ENCODE measurements at places on chromosomes 7 and 10. TPM values are rescaled to one million over a fixed set of nuclear protein-coding genes. Genes with fewer than 3 reads are reported as not detected.

The SPDYE8 gene
- total RNA-seq, result not detected

- no peak overlapping the region for H3K27ac ChIP-seq
- H3K36me3 ChIP-seq, result no peaks in the 10 kb centered on the region
- no peaks in the 10 kb centered on the region for H3K4me1 ChIP-seq
- DNase-seq, result no peak
- no peaks in the 10 kb centered on the region for H3K27me3 ChIP-seq
These were observed 57.1 kb downstream of the LSMEM1 start for GRCh38 chr7:112537822-112538387.

DNA sequence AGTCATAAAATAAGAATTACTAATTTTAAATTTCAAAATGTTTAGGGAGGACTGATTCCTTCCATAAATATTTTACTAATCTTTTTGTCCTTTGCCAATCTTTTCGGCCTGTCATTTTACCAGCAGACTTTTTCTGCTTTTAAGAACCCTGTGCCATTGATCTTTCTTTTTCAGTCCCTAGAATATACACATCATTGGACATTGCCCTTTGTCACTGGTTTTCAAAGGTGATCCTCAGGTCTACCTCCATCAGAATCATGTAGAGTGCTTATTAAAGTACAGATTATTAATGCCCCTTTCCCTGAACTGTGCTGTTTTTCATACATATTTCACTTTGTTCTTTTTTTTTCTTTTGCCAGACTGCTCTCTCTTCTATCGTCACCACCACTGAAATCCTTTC, 43.8 kb downstream of the SHOC2 start:
- H3K4me1 ChIP-seq, result peaks cover 3% of the 10 kb centered on the region
- H3K27ac ChIP-seq, result no peak overlapping the region

DNA sequence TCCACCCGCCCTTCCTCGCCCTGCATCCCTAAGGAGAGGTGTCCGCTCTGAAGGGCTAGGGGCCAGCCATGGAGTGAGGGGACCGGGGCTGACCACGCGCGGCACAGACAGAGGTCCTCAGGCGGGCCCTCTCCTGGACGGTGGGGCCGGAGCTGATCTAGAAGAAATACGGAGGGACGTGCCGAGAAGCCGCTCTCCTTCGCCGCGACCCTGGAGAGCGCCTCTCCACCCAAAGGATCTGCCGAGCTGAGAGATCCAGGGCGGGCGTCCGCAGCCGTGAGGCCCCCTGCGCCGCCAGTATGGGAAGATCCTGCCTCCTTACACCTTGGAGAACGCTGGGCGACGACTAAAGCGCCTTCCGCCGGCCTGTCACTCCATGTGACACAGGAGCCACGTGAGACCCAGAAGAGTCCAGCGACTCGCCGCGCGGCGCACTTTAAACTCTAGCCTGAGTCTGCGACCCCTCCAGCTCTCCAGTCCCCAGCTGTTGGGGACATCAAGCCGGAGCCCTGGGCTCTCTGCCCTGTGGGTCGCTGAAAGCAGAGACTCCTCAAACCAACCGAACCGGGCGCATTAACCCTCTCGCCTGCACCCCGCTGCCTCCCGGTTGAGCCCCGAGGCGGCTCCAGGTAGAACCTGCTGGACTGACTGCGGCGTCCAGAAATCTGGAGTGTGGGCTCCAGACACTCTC, 1.5 kb upstream of the SFMBT2 start:
- H3K4me1 ChIP-seq, result no peaks in the 10 kb centered on the region
- no peaks in the 10 kb centered on the region for H3K27me3 ChIP-seq
- no peaks in the 10 kb centered on the region for H3K36me3 ChIP-seq
- DNase-seq, result peak; percentile 81
- H3K27ac ChIP-seq, result no peak overlapping the region

DNA sequence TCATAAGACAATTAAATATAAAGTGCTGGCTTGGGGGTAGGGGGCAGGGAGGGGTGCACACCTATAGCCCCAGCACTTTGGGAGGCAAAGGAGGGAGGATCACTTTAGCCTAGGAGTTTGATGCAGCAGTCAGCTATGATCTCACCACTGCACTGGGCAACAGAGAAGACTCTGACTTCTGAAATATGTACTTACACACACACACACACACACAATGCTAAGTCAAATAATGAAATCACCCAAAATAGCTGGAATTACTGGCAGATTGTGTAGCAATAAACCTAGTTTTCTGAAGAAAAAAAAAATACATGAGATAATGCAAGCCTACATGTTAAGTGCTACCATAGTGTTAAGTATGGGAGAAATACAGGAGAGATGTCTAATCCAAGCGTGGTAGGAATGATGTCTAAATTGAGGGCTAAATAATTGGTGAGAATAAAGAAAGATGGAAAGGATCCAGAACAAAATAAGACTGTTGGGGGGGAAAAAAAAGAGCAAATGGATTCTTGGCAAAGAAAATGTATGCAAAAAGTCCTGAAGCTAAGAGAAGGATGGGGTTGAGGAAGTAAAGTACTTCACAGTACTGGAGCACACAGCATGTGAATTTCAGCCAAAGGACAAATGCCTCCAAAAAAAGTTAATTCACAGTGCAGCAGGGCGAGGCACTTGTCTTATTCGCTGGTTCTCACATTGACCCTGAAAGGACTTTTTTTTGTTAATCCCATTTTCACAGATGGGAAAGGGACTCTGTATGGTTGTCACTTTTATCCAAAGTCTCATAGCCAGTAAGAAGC, 73.9 kb downstream of the IGF2BP3 start:
- no peak overlapping the region for H3K4me3 ChIP-seq
- DNase-seq, result no peak
- no peak overlapping the region for H3K27ac ChIP-seq
- H3K36me3 ChIP-seq, result no peaks in the 10 kb centered on the region

DNA sequence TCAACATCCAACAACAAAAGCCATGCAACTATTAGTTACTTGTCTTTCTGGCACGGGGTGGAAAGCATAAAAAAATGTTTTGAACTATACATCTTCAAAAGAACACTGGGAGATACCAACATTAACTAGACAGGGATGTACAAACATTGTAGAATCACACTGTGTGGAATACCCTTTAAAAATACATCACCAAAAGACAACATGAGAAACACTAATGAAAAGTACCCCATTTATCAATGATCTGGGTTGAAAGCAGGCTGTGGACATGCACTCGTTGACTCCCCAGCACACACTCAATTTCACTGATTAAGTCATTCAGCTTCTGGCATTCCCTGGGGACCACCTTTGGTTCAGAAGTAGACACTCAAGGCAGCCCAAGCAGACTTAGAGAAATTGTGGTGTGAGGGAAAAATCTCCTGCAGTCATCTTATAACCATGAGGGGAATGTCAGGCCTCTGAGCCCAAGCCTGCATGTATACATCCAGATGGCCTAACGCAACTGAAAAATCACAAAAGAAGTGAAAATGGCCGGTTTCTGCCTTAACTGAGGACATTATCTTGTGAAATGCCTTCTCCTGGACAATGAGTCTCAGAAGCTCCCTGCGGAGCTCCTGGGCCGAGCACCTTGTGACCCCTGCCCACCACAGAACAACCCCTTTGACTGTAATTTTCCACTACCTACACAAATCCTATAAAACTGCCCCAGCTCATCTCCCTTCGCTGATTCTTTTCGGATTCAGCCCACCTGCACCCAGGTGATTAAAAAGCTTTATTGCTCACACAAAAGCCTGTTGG, 53.0 kb downstream of the CACUL1 start:
- no peak overlapping the region for H3K4me3 ChIP-seq
- DNase-seq, result no peak
- H3K36me3 ChIP-seq, result no peaks in the 10 kb centered on the region
- no peaks in the 10 kb centered on the region for H3K27me3 ChIP-seq

The ANKRD2 gene
- 0.39 TPM for total RNA-seq

The EVX1 gene
- total RNA-seq, result not detected

GRCh38 chr7:4714767-4715409, 32.8 kb downstream of the FOXK1 start:
- no peak overlapping the region for H3K27ac ChIP-seq
- DNase-seq, result no peak
- no peaks in the 10 kb centered on the region for H3K4me1 ChIP-seq
- H3K4me3 ChIP-seq, result no peak overlapping the region

DNA sequence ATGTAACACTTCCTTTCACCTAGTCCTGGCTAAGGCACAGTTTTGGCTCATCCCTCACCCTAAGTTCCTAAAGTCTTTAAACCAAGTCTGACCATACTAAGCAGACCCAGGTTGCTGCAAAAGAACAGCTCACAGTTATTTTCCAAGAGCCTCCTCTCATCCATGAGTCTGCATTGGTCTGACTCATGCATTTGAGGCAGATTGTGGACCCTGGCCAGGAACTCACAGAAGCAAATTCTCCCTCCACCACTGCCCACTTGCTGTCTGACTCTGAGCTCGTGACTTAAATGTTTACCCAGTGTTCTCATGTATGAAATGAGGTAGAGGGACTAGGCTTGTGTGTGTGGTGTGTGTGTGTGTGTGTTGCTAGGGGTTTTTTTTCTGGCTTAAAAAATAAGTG, 1272.8 kb downstream of the TYW1 start:
- H3K27ac ChIP-seq, result no peak overlapping the region
- no peaks in the 10 kb centered on the region for H3K27me3 ChIP-seq
- no peaks in the 10 kb centered on the region for H3K36me3 ChIP-seq
- H3K4me3 ChIP-seq, result no peak overlapping the region

GRCh38 chr10:44927352-44927751, 16.2 kb downstream of the TMEM72 start:
- no peaks in the 10 kb centered on the region for H3K4me1 ChIP-seq
- H3K27me3 ChIP-seq, result no peaks in the 10 kb centered on the region
- H3K36me3 ChIP-seq, result no peaks in the 10 kb centered on the region

The SHOC2 gene
- total RNA-seq, result 62.5 TPM

DNA sequence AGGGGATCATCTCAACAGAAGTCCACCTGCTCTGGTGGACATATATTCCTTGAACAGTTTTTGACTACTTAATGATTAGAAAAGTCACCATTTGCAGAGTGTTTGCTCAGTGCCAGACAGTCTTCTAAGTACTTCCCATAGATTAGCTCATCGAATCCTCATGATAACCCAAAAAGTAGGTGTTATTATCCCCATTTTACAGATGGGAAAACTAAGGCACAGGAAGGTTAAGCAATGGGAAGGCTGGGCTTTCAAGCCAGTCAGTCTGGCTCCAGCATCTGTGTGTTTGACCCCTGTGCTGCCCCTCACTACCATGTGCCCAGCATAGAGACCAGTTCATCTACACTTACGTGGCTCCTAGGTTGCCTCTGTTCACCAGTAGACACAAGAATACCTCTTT, 15.9 kb downstream of the CDHR3 start:
- no peak for DNase-seq
- H3K27ac ChIP-seq, result no peak overlapping the region
- no peak overlapping the region for H3K4me3 ChIP-seq
- H3K36me3 ChIP-seq, result no peaks in the 10 kb centered on the region
- H3K4me1 ChIP-seq, result no peaks in the 10 kb centered on the region

The KIN gene
- total RNA-seq, result 13.4 TPM

The HOXA2 gene
- 1.6 TPM for total RNA-seq

The PLEKHS1 gene
- total RNA-seq, result 0.29 TPM

The PIK3CG gene
- total RNA-seq, result 5.9 TPM

DNA sequence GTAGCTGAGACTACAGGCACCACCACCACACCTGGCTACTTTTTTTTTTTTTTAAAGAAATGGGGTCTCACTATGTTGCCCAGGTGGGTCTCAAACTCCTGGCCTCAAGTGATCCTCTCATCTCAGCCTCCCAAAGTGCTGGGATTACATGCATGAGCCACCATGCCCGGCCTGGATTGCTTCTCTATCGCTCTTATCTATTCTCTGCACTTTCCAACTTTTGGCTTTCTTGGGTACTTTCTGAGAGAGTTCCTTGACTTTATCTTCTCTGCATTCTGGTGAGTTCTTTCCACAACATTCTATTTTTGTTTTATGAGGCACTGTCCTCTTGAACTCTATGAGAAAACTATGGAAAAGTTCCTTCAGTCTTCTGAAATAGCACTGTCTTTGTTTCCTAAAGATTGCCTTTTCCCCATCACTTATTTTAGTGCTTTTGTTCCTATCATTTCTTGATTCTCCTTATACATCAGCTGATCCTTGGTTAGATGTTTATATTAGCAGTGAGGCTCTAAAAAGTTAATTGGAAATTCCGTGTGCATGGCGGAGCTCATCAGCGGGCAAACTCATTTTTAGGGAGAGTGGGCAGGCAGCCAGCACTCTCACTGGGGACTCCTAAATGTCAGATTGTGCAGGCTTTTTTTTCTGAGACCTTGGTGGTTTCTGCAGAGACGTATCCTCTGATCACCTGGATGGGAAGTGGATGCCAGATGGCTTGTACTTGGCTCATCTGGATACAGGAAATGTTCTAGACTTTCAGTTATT, 43.9 kb downstream of the HIP1 start:
- H3K36me3 ChIP-seq, result no peaks in the 10 kb centered on the region
- no peak overlapping the region for H3K27ac ChIP-seq
- peaks cover 2% of the 10 kb centered on the region for H3K4me1 ChIP-seq
- no peak overlapping the region for H3K4me3 ChIP-seq
- H3K27me3 ChIP-seq, result no peaks in the 10 kb centered on the region

The UTF1 gene
- not detected for total RNA-seq

DNA sequence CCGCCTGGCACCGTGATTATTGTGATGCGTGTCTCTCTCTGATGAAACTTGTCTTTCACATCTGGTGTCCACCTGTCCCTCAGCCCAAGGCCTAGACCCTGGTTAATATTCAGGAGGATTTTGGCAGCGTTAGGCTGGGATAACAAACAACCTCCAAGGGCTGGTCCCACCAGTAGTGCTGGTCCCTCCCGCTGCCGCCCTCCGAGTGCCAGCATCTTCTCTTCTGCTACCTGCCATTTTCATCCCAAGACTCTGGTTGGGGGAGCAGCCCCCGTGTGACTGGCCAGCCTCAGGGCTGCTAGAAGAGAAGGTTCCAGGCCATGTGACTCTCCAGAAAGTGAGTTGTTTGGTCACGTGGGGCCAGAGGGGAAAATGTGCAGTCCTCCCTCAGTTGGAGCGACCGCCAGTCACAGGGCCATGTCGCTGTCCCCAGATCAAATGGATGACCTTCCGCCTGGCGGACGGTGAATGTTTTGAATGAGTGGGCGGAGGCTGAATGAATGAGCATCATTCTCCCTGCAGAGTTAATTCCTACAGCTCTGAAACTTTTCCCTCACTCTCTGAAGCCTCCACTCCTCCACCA, 479.9 kb upstream of the FOXK1 start:
- no peaks in the 10 kb centered on the region for H3K36me3 ChIP-seq
- no peak overlapping the region for H3K4me3 ChIP-seq
- no peak for DNase-seq
- no peaks in the 10 kb centered on the region for H3K27me3 ChIP-seq

DNA sequence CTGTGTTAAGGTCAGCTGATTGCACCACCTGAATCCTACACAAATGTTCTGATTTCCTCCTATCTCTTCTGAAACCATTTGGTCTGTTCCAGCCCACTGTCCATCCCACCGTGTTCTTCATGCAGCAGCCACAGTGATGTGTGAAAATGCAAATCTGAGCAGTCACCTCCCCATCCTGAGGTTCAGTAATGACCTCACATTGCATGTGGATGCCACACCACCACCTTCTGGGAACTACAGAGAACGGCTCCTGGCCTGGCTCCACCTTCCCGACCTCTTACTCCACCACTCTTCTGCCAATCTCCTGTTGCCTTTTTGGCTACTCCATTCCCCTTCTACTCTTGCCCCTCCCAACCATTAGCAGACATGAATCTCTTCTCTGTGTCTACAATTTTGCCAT, 244.4 kb downstream of the TNS3 start:
- DNase-seq, result peak; percentile 51
- H3K4me3 ChIP-seq, result no peak overlapping the region
- H3K36me3 ChIP-seq, result no peaks in the 10 kb centered on the region
- peak overlapping the region; percentile 12 for H3K27ac ChIP-seq
